Activated CD8-positive, alpha-beta memory T cell treated with anti-CD3 and anti-CD28 coated beads, Interleukin-2, amount 50 U/mL, for 48 hours (primary cell): ENCODE measurements at places on chromosomes 12 and 14.

GRCh38 chr12:105724641-105725040, 394.1 kb downstream of the C12orf75 start:
- DNase-seq, result no peak

DNA sequence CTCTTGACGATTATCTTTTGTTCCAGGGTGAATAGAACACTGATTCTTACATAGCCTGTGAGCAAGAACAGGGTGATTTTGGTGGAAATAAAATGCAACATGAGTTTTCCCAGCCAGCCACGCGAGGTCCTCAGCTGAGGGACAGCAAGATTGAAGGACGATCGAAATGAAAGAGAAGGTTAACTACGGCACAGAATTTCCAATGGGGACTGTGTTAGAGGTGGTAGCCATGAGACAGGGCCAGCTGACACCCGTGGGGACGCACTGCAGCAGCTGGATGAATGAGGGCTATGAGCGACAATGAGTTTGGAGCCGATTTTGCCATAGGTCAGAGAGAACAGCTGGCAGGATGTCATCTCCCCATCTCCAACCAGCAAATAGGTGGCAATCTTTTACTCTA, 243.4 kb upstream of the PELI2 start:
- no peak for DNase-seq

GRCh38 chr12:109982210-109982609, 14.0 kb downstream of the GIT2 start:
- DNase-seq, result no peak

GRCh38 chr12:131082290-131083194, 128.8 kb downstream of the ADGRD1 start:
- DNase-seq, result no peak

GRCh38 chr12:110579535-110580253, 3.4 kb downstream of the PPTC7 start:
- no peak for DNase-seq

- DNase-seq, result no peak
Measured at GRCh38 chr14:34228650-34228976, 233.4 kb downstream of the SPTSSA start.

- DNase-seq, result peak; percentile 30
Measured at GRCh38 chr14:100775831-100776591, 49.3 kb downstream of the DLK1 start.

DNA sequence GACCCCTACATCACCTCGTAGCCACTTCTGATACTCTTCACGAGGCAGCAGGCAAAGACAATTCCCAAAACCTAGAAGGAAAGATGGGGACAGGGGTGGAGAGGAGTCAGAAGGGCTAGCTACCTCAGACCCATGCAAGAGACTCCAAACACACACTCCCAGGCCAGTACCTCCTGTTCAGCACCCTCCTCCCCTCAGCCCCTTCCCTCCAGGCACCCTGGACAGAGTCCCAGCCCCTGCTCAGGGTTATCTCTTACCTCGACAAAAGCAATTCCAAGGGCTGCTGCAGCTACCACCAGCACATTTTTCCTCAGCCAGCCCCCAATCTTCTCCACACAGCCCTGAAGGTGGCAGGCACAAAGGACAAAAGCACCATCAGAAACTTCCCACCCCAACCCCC, 3.3 kb downstream of the CD63 start:
- no peak for DNase-seq

DNA sequence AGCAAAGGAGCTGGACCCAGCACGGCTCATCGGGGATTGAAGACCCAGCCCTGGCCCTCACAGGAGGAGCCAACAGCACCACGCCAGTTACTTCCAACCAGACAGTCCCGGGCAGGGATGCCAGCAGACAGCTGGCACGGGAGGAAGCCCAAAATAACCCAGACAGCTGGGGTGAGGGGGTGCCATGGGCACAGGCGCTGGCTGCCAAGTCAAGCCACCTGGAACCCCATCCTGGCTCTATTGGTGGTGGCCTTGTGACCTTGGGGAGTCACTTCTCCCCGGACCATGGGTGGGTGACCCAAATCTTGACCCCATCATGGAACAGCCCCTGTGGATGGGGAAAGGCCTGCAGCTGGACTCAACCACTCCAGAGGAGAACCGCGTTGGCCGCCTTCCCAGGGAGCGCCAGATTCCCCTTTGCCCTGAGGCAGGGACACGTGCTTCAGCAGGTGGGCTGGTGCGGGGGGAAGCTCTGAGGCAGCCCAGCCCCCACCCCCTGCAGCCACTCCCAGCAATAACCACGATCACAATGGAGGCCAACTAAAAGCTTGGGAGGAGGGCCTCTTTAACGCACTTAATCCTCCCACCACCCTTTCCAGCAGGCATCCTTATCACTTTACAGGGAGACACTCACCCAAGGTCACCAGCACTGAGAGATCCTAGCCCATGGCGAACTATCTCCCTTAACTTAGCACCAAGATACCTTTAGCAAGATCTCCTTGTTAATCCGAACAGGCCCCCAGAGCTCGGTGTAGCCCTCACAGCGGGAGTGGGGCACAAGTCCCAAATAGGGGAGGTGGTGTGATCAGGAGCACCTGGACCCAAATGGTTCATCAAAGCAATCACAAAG, 4.7 kb upstream of the RHOF start:
- DNase-seq, result no peak

GRCh38 chr12:123034022-123034541, 53.6 kb downstream of the ARL6IP4 start:
- DNase-seq, result no peak

GRCh38 chr12:62468935-62469334, 2.3 kb downstream of the MON2 start:
- no peak for DNase-seq

GRCh38 chr14:22980672-22981089, 1.7 kb downstream of the AJUBA start:
- peak; percentile 65 for DNase-seq

- no peak for DNase-seq
Measured at GRCh38 chr12:64431791-64432190, 20.1 kb upstream of the TBK1 start.

DNA sequence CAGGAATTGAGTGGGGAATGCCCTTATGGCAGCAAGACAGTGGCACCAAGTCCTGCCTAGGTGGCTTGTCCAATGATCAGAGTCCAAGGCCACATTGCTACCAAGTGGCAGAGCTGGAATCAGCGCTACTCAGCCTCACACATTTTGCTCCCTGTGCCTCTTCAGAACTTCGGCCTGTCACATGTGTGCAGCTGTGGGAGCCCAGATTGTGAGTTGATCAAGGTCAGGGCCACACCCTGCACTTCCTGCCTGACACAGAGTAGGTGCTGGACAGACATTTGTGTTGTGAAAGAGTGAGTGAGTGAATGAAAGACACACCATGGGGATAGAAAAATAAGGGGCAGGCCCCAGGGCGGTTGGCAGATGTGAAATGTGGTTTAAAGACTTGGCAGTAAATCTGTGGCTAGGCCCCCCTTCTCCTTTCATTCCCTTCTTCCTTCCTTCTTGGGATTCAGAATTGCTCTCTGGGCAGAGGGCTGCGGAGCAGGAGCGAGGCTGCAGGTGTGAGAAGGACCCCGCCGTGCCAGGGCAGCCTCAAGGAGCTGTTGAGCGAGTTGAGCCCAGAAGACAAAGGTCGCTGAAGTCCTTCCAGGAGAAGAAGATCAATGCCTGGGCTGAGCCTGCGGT, 83.5 kb downstream of the SLC25A47 start:
- no peak for DNase-seq

DNA sequence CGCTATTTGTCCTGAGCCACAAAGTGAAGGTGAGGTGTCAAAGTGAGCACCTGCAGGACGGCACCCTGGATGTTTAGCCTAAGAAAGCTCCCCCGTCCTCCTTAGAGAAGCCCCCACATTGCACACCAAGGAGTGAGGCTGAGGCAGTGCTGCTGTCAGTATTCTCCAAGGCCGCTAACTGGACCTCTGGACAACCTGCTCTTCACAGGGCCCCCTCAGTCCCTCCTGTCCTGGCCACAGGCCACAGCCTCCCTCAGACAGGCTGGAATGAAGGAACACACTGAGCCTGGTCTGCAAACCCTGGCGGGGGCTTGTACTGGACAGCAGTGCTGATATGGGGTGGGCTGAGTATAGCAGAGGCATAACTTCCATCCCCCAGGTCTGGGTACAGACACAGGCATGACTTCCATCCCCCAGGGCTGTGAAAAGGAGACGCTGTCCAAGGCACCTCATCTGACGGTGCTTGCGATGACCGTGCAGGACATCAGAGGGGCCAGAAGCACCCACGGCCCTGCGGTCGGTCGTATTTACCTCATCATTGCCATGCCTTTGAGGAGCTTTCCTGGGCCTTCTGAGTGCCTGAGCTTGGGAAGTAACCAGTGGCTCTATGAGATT, 82.4 kb upstream of the DIO3 start:
- DNase-seq, result no peak

- no peak for DNase-seq
Measured at GRCh38 chr12:53198486-53199110, 8.5 kb downstream of the ITGB7 start.

DNA sequence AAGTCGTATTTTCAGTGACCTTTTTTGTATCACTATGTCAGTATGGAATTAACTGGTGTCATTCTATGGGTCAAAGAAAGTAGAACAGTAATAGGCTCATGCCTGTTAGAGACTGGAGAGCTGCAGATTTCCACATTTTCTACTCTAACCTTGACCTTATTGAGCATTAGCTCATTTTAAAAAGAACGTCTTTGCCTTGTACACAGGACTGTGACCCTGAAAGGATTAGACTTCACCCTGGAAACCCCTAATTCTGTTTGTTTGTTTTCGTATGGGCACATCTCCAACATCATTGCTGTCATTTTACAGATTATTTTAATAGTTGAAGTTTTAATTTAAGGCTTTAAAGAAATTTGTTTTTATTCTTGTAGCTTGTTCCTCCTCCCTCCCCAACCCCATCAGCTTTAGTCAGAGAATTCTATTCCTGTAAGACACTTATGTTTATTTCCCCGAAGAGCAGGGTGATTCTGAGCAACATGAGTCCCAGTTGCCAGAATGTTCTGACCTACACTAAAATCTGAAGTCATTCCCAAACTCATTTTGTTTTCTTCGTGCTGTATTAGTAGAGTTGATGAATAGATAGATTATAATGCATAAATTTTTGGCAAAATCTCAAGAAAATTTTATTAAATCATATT, 451.3 kb downstream of the FOXG1 start:
- no peak for DNase-seq

GRCh38 chr12:54146506-54147145, 42.2 kb downstream of the SMUG1 start:
- no peak for DNase-seq

DNA sequence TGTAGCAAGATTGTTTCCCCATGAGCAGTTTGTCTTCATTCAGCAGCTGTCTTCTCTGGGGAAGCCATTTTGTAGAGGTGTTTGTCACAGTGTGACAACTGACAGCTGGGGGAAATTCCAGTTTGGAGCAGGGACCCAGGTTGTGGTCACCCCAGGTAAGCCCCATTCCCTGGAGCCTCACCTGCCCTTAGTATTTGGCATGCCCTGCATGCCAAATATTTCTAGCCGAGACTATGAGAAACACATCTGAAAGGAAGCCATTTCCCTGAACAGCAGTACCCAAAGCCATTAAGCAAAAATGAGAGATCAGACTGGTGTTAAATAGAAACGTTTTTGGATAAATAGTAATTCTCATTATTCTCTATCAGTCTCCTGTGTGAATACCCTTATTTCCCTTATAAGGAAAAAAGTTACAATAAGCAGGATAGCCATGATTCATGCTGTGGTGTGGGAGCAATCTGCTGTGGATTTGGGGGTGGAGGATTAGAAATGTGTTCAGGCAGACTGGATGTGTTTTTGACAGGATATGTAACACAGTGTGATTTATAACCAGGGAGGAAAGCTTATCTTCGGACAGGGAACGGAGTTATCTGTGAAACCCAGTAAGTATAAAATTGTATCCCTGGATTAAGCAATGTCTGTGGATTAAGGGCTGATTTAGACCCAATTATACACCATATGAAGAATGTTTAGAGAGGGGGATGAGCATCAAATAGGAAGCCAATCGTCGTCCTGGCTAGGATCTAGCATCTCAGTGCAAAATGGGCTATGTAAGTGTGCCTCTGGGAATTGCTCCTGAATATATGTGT, 68.9 kb downstream of the DAD1 start:
- DNase-seq, result no peak

DNA sequence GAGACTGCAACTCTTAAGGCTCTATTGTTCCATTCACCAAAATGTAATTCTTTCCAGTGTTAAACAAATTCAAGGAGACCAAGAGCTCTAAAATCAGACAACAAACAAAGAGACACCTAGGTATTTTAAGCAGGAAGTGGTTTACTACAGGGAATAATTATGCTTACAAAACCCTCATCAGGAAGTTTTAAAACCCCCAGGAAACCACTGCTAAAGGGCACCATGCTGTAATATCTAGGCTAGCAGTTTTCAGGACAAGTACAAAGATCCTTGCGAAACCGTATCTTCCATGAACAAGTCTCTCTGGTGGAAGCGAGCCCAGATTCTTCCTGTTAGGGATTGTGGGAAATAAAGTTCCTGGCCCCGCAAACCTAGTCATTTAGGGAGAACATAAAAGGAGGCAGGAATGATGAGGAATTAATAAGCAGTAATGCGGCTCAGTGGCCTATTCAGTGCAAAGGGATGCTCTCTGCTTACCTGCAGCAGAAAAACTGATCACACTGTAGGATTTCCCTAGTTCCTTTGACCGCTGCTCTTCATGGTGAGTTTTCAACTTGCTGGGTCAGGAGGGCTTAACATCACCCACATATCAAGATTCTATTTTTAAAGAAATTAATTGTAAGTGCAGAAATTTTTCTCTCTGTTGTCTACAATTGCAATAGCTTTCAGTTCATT, 42.8 kb downstream of the ACSM4 start:
- no peak for DNase-seq

GRCh38 chr14:104245075-104245474, 106.7 kb downstream of the KIF26A start:
- no peak for DNase-seq

DNA sequence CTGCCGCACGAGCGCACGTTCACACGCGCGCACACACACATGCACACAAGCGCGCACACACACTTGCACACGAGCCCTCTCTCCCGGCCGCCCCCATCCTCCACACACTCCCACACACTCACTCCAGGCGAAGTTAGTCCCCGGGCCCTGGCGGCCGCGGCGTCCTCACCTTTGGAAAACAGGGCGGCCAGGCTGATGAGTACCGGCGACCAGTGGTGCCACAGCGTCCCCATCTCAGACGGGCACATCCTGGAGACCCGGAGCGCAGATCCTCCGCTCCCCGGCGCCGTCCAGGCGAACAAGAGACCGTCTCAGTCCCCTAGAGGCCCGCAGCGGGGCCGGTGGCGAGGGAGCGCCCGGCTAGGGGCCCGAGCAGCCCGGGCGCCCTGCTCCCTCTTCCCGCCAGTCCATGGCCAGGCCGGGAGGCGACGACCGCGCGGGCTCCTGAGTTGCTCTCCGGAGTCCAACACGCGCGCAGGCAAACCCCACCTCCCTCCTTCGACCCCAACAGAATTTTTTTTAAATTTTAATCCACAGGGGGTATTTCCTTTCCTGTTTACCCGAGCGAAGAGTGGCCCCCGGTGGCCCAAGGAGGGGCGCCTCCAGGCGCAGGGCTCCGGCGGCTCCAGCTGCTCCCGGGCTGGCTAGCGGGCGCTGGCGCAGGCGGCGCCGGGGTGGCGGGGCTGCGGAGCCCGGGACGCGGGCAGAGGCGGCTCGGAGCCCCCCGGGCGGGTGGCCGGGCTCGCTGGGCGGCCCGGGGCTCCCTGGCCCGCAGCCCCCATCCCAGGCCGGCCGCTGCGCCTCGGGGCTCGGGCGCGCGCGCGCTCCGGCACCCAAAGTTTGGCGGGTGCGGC, 506 bp downstream of the TMEM132D start:
- no peak for DNase-seq

GRCh38 chr14:105330491-105330895, 15.9 kb downstream of the PACS2 start:
- no peak for DNase-seq
